ENCODE measurements at places on chromosomes 1 and 21.

DNA sequence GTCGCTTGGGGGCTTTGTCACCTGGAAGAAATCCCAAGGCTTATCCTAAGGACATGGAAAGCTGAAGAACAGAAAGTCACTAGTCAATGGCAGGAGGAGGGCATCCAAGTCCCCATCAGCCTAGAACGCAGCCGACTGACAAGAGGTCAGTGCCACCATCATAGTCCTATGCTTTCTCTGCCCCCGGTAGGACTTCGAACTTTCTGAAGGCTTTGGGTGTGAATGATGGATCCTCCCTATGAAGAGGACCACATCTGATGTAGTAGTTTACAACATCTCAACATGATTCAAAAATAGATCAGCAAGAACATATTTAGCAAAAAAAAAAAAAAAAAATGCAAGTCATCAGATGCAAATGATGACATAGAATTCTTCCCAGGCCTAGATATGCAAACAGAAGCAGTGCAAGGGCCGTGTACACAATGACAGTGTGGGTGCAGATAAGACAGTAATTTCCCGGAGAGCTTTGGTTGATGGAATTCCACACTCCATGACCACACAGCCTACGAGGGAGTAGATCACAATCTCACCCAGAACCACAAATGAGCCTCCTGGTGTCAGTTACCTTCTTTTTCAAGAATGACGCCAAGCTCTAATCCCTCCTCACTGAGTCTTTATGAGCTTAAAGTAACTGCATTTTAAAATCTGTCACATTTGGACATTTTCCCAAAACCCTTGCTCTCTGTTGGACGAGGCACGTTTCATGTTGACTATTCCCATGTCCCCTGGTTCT, 88.2 kb downstream of the PSMG1 start:
- peak; percentile 66 for DNase-seq

- no peak for DNase-seq
These were observed 72.6 kb downstream of the DDR2 start for GRCh38 chr1:162704673-162705424.

DNA sequence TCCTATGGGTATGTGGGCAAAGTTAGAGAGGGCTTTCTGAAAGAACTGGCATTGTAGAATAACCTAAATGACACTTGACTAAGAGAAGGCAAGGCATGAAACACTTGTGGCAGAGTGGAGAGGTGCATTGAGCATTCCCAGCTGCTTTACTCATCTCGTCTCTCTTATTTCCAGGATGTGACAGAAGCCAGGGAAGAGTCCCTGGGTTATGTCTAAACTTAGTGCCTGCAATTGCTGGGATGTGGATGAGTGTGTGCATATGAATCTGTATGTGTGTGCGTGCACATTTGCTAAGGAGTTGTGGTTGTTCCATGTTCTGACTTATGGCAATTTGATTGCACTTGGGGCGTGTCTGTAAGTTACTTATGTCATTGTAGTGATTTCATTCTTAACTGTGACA, 1326.5 kb upstream of the B3GALT2 start:
- no peak for DNase-seq

DNA sequence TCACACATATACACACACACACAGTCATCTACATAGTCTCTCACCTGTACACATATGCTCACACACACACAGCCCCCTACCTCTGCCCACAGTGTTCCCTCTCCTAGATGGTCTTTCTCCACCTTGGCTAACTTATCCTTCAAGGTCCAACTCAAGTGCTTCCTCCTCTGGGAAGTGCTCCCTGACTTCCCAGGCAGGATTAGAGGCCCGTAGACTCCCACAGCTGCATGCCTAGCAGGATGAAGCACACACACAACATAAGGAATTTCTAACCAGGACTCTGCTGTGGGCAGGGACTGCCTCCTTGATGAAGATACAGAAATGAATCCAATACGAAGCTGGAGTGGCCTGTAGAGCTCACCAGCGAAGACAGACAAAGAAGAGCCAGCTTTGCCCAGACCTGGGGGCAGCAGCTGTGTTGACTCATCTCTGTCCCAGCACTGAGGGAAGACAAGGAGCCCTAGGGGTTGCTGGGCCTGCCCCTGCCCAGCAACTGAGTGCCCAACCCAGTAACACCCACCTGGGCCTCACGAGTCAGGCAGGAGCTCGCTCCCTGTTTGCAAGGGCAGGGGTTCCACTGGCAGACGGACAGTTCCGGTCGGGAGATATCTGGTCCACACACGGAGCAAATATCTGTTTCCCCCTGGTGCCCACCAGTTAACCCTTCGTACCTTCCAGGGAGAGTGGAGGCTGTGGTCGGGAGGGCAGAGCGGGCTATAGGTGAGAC, 100.8 kb downstream of the DMRTB1 start:
- no peak for DNase-seq

Measured in inflammatory macrophage (primary cell).